HFF-Myc (cell line): ENCODE measurements at places on chromosomes 3 and 15.
A peak's percentile ranks its signal among the peaks of the same experiment; 100 is the strongest.

DNA sequence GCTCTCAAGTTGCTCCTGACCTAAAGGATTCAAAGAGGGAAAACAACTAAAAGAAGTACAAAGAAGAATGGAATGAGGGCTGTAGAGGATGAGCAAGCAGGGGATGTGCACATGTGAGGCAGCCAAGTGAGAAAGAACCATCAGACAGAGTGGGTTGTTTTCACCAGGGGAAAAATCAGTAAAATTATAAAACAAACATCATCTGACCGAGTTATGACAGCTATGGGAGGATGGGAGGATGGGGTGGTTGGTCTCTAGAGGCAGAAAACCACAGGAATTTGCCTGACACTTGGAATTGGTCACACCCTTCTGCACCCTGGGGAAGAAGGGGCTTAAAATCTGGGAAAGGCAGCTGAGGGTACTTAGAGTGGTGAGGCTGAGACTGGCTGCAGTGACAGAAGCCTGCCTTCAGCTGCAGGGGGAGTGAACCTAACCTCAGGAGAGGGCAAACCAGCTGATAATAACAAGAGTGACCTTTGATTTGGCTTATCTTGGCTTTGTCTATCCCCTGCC, 10.1 kb downstream of the ARHGAP31 start:
- no peak for DNase-seq

GRCh38 chr3:172104471-172105072, 65.2 kb downstream of the FNDC3B start:
- DNase-seq = no peak

DNA sequence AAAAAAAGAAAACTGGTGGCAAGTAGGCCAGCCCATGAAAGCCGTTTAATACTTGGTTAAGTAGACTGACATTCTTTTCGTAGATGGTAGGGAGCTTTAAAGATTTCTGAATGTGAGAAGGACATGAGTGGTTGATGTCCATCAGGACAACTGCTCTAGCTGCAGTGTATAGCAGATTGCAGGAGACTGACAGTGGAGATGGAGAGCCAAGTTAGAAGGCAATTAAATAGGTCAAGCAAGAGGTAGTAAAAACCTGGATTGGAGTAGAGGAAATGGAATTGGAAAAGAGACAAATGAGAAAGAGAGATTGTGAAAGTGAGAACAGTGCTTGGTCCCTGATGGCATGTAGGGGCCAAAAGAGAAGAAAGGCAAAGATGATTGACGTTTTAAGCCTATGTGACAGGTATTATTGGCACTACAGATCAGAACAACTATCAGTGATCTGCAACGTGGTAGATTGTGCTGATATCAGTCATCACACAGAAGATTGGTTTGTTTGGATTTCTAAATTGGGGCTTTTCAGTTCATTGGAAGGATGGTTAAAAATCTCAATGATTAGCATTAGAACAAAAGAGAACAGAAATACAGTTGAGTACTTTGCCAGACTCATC, 74.0 kb downstream of the CNTN4 start:
- DNase-seq = no peak

DNA sequence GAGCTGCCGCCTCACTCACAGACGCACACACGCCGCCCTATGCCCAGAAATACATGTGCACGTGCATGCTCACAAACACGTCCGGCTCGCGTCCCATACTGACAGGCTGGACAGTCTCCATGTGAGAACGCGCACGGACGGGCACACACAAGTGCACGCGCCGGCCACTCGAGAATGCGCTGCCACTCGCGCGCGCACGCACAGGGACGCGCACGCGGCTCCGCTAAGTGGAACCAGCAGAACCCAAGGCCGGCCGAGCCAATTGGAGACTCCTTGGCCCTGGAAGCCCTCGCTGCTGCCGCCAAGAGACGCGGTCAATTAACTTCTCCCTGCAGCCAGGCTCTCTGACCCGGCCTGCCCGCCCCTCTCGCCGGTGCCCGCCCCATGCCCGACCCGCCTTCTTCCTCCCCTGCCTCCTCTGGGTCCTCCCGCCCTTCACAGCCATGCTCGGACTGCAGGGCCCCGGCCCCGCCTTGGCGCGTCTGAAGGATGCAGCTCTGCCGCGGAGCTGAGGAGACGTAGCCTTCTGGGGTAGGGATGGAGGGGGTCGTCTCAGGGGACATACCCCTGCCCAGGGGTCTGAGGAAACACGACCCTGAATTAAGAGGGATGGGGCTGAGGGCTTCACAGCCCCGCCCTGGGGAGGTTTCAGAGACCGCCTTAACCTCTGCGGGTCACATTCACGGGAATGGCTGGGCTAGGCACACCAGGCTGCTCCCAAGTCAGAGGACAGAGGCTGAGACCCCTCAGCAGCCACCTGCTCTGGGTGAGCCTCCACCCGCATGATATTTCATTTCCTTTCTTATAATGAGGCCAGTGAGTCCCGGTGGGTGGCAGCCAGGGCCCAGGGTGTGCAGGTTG, 15.0 kb downstream of the PTH1R start:
- DNase-seq = no peak

DNA sequence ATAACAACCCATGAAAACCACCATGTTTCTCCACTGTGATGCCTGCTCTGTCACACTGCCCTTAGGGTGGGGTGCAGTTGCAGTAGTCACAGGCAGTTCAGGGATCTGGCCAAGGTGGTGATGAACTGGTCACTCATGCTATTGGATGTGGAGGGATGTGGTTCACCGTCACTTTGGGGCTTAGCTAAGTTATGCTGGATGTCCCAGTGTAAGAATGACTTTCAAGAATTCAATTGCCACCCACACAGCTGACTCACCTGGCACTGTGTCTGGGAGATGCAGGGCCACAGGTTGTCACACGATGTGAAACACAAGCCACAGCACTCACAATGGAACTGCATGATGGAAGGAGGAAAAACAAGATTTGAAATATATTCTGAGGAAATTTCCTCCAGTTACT, 146.1 kb upstream of the CTNNB1 start:
- no peak for DNase-seq

DNA sequence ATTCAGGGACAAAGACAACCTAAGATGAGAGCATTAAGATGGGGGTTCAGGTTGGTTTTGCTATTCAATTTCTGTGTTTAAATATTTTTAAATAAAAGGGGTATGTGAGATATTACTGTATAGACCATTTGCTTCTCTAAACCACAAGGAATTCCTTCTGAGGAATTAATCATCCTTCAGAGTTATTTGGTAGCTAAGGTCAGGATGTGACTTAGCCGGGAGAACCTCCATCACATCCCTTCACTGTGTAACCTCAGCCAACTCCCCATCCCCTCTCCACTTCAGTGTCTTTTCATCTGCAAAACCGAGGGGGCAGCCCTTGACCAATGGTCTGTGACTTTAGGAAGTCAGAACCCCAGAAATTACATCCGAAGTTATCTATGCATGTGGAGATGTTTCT, 48.7 kb upstream of the SKOR1 start:
- DNase-seq = no peak

GRCh38 chr15:52221730-52222129, 30.5 kb upstream of the GNB5 start:
- no peak for DNase-seq

DNA sequence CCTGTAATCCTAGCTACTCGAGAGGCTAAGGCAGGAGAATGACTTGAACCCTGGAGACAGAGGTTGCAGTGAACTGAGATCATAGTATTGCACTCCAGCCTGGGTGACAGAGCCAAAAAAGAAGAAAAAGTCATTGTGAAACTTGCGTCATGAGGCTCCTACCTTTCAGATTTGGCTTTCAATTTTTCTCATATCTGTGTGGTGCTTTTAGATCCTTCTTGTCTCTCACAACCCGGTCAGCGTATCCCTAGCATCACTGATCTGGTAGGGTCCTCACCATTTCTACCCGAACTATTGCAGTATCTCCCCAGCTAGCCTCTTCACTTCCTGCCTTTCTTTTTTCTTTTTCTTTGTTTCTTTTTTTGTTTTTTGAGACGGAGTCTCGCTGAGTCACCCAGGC, 21.6 kb upstream of the GCNT3 start:
- no peak for DNase-seq

DNA sequence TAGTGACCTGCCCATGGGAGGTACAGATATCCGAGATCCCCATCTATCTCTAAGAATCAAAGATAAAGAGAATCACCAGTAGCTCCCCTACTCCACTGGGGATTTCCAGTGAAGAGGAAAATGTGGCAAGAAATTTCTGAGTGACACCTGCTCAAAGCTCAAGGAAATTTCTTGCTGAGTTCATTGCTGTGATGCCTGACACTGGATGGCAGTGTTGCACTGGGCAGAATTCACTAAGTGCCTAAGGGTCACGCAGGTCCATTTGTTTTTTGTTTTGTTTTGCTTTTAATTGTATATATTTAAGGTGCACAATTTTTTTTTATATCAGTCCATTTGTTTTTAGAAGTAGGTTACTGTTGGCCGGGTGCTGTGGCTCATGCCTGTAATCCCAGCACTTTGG, 109.5 kb upstream of the KCNAB1 start:
- DNase-seq = no peak

- DNase-seq = no peak
These were observed 124.7 kb upstream of the RAD18 start for GRCh38 chr3:9087831-9088413.

DNA sequence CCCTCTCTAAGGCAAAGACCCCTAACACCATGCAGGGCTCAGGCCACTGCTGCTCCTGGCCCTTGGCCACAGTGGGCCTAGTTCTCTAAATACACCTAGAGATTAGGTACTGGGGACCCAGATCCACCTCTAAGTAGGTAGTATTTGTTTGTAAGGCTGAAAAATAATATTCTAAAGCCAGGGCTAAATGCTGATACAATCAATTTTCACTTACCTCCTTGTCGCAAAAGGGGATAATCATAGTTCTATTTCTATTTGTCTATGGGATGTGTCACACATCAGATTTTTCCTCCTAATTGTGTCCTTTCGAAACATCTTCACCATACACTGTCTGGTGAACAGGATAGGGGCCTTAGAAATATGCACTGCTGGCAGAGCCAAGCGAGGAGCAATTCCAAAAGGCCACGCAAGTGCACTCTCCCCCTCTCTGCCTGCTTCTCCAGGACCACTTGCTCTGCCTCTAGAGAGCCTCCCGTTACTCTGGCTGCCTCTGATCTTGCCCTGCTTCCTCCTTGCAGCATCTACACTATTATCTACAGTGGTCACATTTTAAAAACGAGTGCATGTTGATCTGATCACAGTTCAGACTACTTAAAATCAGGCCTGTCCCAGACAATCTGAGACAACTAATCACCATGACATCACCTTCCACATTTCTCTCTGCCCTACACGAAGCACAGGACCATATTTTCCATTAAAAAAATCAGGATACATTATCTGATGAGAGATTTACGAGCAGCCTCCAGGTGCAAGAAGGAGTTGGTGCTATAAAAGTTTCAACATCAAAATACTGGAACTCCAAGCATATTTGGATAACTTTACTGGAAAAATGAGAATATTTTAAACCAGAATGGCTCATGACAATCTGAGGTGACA, 115.4 kb downstream of the MYLK start:
- no peak for DNase-seq

- no peak for DNase-seq
These were observed 379.6 kb upstream of the PDZRN3 start for GRCh38 chr3:74004386-74004785.

DNA sequence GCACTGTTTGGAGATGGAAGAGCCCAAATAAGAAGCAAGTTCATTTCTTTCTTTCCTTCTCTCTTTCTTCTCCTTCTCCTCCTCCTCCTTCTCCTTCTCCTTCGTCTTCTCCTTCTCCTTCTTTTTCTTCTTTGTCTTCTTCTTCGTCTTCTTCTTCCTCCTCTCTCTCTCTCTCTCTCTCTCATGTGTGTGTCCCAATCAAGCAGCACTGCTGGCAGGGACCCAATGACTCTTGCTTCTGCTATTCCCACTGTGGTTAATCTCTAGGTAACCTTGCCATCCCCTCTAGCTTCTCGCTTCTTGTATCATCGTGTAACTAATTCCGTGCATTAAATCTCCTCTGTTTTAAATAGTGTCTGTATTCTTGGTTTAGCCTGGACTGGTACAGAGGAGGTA, 26.1 kb upstream of the ZNF280D start:
- peak; percentile 83 for DNase-seq

GRCh38 chr15:81256916-81257315, 60.2 kb downstream of the IL16 start:
- DNase-seq = no peak

GRCh38 chr15:81950841-81951414, 94.9 kb downstream of the MEX3B start:
- DNase-seq = no peak

DNA sequence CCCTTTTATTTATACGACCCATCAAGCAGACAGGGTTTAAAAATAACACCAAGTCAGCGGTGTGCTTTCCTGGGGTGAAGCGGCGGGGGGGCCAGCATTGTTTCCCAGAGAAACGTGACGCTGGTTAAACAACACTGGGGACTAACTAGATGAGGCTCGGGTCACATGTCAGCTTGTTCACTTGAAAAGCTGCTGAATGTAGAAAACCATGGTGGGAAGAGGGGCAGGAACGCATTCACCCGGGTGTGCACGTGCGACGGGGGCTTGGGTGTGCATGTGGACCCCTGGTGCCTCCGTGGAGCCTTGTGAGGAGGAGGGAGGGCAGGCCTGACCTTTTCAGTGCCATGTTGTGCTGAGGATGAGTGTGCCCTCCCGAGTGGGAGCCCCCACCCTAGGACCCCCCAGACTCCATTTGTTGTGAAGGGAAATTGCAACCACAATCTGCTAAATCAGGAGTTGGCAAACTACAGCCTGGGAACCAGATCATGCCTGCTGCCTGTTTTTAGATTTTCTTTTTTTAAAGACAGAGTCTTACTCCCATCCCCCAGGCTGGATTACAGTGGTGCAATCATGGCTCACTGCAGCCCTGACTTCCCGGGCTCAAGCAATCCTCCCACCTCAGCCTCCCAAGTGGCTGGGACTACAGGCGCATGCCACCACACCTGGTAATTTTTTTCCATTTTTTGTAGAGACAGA, 70.4 kb upstream of the CMTM7 start:
- no peak for DNase-seq

DNA sequence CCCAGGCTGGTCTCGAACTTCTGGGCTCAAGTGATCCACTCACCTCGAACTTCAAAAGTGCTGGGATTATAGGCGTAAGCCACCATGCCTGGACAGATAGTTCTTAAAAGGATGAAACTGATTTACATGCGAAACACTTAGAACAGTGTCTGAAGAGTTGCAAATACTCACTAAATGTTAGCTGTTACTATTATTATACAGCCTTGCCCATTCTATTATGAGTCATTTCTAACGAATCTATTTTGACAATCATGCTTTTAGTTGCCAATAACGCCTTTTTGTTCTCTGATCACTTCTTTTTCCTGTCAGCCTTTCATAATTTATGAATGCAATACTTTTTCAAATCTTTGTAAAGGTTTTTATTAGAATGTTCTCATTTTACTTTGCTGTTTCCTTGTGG, 112.7 kb downstream of the SNRK start:
- no peak for DNase-seq

- no peak for DNase-seq
These were observed 99.2 kb downstream of the CORO2B start for GRCh38 chr15:68677996-68678395.

DNA sequence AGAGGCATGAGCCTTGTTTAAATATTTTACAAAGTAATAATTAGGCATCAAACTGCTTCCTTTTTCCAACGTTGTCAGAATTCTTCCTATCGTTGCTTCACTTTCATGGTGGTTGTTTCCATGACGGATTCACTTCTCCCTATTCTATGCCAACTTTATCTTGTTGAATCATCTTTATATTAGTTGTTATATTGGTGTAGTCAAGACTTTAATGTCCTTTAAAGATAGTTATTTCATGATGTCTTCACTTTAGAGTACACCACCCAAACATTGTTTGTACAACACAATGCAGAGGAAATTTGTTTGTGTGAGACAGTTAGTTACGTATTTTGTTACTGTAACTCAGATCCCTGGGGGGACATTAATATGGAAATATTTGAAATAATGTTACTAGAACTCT, 61.9 kb downstream of the CRYBG3 start:
- no peak for DNase-seq
